Prostate gland (tissue), 2 donors: ENCODE measurements at places on chromosomes 7 and 10. TPM values are rescaled to one million over a fixed set of nuclear protein-coding genes. Genes with fewer than 3 reads are reported as not detected.
A peak's percentile ranks its signal among the peaks of the same experiment; 100 is the strongest.

Gene THSD7A
- total RNA-seq, result 3.1 TPM

Gene GNGT1
- not detected for total RNA-seq

Gene CHST15
- 13.9 TPM for total RNA-seq

Gene LIPN
- not detected for total RNA-seq

Gene WNT8B
- 1.8 TPM for total RNA-seq

Gene ATG9B
- total RNA-seq, result 0.18 TPM

Gene SLC26A5
- total RNA-seq, result 1.5 TPM

Gene AUTS2
- total RNA-seq, result 55.2 TPM

Gene PSD
- 1.0 TPM for total RNA-seq

- no peaks in the 10 kb centered on the region for H3K27me3 ChIP-seq
- DNase-seq, result no peak
- no peak overlapping the region for H3K4me3 ChIP-seq
- H3K36me3 ChIP-seq, result peaks cover 11% of the 10 kb centered on the region
- H3K4me1 ChIP-seq, result no peaks in the 10 kb centered on the region
- H3K27ac ChIP-seq, result no peak overlapping the region
Observed at GRCh38 chr7:44084701-44085100, 2.4 kb upstream of the POLM start.

- H3K27ac ChIP-seq, result no peak overlapping the region
- no peaks in the 10 kb centered on the region for H3K4me1 ChIP-seq
- no peak overlapping the region for H3K4me3 ChIP-seq
Observed at GRCh38 chr10:42929993-42930392, 146.9 kb upstream of the RET start.

- peaks cover 4% of the 10 kb centered on the region for H3K4me1 ChIP-seq
- peak overlapping the region; percentile 72 for H3K4me3 ChIP-seq
- no peak for DNase-seq
- H3K36me3 ChIP-seq, result no peaks in the 10 kb centered on the region
- no peak overlapping the region for H3K27ac ChIP-seq
- no peaks in the 10 kb centered on the region for H3K27me3 ChIP-seq
Observed at GRCh38 chr10:116740971-116741370, 1.4 kb downstream of the HSPA12A start.

- H3K27me3 ChIP-seq, result no peaks in the 10 kb centered on the region
- no peak for DNase-seq
- no peaks in the 10 kb centered on the region for H3K4me1 ChIP-seq
- H3K27ac ChIP-seq, result no peak overlapping the region
- H3K4me3 ChIP-seq, result no peak overlapping the region
- no peaks in the 10 kb centered on the region for H3K36me3 ChIP-seq
Observed at GRCh38 chr7:95525503-95525902, 39.8 kb downstream of the ASB4 start.

DNA sequence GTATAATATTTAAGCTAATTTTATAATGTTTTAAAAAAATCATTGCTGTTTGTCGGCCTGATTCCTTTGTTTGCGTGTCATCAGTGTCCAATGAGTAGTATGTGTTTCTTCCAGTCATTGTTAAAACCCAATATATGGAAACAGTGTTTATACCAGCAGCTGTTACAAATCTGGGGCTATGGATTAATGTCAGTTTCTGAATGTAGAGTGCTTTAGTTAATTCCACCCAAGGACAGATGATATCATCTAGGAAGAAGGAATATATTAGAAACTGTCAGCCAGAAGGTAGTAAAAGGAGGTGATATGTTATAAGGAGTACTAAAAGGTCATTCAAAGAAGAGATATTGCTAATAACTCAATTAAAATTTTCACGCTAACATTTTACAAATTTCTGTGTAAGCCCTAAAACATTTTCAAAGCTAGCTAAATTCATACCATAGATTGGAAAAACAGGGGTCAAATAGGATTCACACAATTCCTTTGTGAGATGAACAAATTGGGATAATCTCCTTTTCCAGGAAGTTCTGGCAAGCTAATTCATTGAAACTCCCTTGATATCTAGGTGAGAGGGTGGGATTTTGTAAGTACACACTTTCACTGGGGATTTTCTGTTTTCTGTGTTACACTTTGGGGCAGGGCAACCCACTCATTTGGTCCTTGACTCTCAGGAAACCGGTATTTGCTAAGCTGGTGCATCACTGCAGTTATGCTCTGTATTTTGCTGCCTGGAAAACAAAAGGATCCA is 448.8 kb downstream of the LRMDA start:
- H3K4me3 ChIP-seq, result no peak overlapping the region
- H3K4me1 ChIP-seq, result no peaks in the 10 kb centered on the region
- H3K27me3 ChIP-seq, result no peaks in the 10 kb centered on the region
- DNase-seq, result no peak
- no peaks in the 10 kb centered on the region for H3K36me3 ChIP-seq

GRCh38 chr10:118662228-118663035 is 67.0 kb upstream of the PRLHR start:
- H3K4me1 ChIP-seq, result no peaks in the 10 kb centered on the region
- H3K36me3 ChIP-seq, result no peaks in the 10 kb centered on the region
- H3K4me3 ChIP-seq, result no peak overlapping the region
- no peak overlapping the region for H3K27ac ChIP-seq
- DNase-seq, result no peak

DNA sequence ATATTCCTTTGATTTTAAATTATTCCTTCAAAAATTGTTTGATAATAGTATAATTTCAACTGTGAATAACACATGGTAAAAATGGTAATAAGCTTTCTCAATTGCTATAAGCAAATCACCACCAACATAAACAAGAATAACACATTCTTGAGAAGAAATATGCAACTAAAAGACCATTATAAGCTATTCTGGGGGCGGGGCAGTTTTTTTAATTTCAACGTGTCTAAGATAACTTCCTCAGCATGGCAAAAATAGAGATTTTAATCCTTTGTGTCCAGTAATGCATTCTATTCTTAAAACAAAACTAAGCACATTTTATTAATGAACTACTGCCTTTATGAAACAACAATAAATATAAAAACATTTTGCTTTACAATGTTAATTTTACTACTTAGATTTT is 1.5 kb downstream of the DNAJC12 start:
- H3K27ac ChIP-seq, result no peak overlapping the region
- H3K4me3 ChIP-seq, result no peak overlapping the region
- no peaks in the 10 kb centered on the region for H3K4me1 ChIP-seq
- H3K27me3 ChIP-seq, result no peaks in the 10 kb centered on the region

DNA sequence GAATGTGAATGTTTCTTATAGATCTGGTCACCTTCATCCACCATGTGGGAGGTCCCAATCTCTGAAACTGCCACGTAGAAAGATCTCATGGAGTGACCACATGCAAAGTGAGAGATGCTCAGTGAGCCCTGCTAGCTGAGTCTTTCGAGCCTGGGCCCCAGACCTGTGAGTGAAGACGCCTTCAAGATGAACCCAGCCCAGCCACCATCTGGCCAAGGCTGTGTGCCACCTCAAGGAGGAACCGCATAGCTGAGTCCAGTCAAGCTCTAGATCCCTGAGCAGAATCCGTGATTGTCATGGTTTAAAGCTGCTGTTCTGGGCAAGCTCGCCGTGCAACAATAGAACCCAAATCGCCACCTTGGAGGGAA is 20.2 kb upstream of the PPIF start:
- no peaks in the 10 kb centered on the region for H3K36me3 ChIP-seq
- H3K27me3 ChIP-seq, result no peaks in the 10 kb centered on the region
- no peak for DNase-seq
- H3K4me3 ChIP-seq, result no peak overlapping the region
- no peak overlapping the region for H3K27ac ChIP-seq

DNA sequence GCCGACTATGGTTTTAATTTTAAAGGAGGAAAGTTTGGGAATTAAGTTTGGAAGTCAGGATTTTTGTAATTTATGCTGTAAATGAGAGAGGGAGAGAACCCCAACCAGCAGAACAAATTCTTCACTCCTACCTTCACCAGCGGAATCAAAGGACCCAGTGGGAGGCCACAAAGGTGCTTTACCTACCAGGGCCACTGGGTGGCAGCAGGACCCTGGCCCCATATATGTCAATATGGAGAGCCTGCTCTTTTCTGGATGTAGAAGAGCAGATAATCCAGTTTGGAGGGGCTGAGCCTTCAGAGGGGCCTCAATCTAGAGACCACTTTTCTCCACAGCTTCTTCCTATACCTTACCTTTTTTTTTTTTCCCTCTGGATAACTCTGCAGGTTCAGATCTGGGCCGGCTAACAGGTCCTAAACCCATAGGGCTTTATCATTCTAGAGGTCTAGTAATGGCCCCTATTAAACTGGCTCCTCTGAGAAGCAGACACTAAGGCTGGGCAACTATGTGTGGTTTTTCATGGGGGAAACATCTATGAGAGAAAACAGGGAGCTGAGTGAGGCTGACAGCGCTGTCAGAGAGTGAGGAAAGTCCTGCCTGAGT is 8.5 kb upstream of the SCD start:
- H3K36me3 ChIP-seq, result no peaks in the 10 kb centered on the region
- no peak overlapping the region for H3K27ac ChIP-seq
- DNase-seq, result peak; percentile 71
- peaks cover 2% of the 10 kb centered on the region for H3K27me3 ChIP-seq
- H3K4me1 ChIP-seq, result peaks cover 6% of the 10 kb centered on the region
- no peak overlapping the region for H3K4me3 ChIP-seq

DNA sequence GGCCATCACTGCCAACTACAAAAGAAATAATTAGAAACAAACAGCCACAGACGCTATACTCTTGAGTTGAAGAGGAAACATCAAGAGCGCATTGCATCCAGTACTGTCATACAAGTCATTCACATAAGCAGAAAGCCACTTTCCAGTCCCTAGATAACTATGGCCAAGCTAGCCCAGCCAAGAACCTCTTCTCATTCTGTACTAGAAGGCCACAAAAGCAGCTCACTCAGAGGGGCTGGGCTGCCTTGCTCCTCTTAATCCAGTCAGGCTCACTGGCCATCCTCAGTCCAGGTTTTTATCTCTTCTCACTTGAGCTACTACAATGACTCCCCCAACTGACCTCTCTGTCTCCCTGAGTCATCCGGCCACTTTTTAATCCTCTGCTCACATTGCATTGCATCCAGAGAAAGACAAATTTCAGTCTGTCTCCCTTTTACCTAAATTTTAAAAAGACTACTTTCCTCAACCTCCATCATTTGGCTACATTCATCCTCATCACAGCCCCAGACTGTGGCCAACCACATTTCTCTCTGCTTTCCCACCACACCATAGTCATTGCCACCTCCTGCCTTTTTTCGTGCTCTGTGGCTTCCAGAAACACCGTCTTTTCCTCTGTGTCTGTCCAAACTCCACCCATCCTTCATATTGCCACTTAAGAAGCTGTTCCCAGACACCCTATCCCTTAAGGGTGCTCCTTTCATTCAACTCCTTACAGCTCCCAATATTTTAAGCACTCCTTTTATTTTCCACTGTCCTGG is 25.0 kb downstream of the PPP1R3C start:
- peaks cover 3% of the 10 kb centered on the region for H3K4me1 ChIP-seq
- H3K4me3 ChIP-seq, result no peak overlapping the region
- H3K27ac ChIP-seq, result peak overlapping the region; percentile 78
- no peak for DNase-seq
- H3K36me3 ChIP-seq, result no peaks in the 10 kb centered on the region
- no peaks in the 10 kb centered on the region for H3K27me3 ChIP-seq
